Mesenteric fat pad (tissue), 1 donor: ENCODE measurements at places on chromosomes 16 and 17. TPM values are rescaled to one million over a fixed set of nuclear protein-coding genes. Genes with fewer than 3 reads are reported as not detected.

DNA sequence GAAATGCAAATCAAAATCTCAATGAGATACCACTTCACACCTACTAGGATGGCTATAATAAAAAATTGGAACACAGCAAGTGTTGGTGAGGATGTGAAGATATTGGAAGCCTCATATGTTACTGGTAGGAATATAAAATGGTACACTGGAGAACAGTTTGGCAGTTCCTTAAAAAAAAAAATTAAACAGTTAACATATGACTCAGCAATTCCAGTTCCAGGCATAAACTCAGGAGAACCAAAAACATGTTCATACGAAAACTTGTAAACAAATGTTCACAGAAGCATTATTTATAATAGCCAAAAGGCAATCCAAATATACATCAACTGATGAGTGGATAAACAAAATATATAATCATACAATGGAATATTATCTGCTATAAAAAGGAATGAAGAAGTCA is 28.2 kb downstream of the ZNF652 start:
- DNase-seq, result no peak

DNA sequence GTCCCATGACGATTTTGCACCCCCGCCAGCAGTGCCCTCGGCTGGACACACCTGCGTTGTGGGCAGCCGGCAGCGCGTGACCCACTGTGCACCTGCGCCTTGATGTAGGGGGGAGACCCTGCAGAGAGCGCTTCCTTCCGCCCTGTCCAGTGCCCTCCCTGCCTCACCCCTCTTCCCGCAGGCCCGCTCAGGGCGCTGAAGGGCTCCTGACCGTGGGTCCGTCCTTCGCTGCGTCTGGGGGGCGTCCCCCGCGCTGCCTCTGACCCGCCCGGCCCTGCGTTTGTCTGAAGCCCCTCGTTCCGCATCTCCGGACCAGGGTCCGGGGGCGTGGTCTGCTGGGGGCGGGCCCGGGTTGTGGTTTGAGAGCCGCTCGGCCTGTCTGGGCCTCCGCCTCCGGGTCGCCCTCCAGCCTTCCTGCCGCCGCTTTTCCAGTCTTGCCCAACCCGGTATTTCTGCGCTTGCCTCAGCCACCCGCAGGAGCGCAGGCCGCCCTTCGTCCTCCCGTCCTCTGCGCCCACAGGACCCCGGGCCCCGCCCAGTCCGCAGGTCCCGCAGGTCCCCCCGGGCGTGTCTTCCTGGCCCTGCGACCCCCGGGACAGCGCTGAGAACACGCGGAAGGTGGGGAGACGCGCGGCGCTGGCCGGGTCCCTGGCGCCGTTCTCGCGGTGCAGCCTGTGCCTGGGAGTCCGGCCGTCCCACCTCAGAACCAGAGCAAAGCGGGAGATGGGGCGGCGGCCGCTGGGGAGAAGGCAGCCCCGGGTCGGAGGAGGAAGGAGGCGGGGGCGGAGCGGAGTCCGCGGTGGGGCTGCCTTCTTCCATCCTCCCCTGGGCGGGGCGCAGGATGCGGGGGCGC is 4.0 kb upstream of the IL17C start:
- no peak for DNase-seq

- DNase-seq, result no peak
These were observed 138.8 kb upstream of the CRHR1 start for GRCh38 chr17:45645330-45645729.

GRCh38 chr16:959232-960040 is 11.3 kb downstream of the LMF1 start:
- DNase-seq, result no peak

DNA sequence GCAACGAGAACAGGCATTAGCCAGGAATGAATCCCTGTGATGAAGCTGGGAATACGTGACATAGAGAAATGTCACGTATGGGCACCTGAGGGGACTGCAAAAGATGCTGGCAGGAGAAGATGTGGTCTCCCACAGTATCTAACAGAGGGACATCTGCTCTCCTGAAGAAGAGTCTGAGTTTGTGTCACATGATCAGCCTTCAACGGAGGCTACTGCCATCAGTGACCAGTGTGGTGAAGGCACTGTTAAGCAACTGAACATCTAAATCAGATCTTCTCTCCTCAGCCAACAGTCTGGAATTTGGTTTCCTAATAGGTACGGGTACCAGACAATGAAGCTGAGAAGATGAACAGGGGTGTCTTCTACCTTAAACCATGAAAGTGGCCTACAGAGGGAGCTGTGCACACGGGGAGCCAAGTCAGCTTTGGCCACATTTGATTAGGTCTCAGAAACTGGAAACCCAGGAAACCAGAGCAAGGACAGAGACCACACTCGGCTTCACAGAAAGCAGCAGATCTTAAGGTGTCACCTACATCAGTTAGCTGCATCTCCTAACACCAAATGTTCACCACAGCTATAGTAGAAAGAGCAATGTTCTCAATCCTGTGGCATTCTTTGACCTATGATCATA is 41.8 kb downstream of the BRD7 start:
- DNase-seq, result no peak

DNA sequence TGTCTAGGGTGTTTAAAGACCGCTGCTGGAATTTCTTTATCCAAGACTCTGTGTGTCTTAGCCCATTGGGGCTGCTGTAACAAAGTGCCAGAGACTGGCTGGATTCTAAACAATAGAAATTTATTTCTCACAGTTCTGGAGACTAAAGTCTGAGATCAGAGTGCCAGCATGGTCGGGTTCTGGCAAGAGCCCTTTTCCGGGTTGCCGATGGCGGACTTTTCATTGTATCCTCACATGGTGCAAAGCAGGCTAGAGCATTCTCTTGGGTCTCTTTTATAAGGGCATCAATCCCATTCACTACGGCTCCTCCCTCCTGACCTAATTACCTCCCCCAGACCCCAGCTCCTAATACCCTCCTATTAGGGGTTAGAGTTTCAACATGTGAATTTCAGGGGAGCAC is 9.5 kb downstream of the NLRC5 start:
- peak; percentile 39 for DNase-seq

ZP2 gene
- not detected for total RNA-seq
